CD4-positive, alpha-beta T cell treated with Interleukin-15 for 1 hour (primary cell): ENCODE measurements at places on chromosomes 3 and 15.
A peak's percentile ranks its signal among the peaks of the same experiment; 100 is the strongest.

DNA sequence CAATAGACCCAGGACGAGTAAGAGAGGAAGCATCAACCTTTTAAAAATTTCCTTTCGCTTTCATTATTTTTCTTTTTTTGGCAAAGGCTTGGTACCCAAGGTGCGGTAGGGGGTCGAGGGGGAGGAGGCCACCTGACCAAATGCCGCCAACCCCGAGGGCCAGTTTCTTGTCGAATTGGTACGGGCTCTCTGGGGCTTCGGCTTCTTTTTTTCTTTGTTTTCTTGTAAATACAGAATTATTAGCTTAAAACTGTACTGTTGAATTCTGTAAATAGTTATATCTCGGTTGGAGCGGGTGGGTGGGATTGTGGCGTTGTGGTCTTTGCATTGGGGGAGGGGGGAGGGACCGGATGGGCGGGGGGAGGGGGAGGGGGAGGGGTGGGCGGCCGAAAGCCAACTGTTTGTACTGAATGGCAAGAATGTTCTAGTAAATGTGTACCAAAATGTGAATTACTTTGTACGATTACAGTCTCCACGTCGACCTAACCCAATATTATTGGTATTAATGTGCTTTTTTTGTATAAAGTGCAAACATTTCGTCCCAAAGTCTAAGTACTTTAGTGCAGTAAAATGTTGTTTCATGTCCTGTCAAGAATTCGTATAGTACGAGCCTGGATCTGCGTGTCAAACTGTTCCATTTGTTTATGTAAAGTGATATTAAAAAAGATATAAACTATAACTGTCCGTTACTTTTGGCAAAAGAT is 4.7 kb downstream of the ZIC1 start:
- no peak for DNase-seq

- DNase-seq = no peak
These were observed 112.7 kb upstream of the C3orf80 start for GRCh38 chr3:160112481-160112880.

DNA sequence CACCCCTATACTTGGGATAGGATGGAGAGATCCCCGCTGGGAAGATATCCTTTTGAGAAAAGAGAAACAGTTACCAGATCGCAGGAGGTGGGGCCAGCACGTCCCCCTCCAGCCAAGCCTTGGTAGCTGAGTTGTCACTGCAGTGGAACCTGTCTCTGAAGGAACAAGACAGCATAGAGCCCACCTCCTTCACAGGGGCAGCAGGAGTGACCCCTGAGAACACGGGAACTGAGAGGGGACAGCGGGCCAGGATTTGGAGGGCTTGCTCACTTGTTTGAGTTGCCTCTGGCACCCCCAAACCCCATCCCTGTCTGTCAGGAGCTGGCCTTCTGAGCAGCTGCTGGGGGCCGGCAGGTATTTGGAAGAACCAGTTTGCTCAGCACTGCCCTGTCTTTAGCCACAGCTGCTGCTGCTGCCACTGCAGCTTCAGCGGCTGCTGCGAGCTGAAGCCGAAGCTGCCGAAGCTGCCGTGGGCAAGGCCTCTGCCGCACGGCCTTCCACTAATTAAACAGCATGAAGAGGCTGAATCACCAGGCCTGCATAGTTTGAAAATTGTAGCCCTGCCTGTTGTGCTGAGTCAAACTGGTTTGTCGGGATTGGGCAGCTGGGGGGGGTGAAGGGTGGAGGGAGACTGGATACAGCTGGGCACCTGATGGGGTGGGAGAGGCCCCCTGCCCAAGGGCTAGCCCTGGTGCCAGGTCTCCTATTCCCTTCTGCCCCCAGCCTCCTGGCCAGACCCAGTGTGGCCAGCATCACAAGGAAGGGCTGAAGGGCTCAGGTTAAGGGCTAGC is 4.0 kb downstream of the EPHB3 start:
- DNase-seq = no peak

GRCh38 chr3:195876297-195877064 is 31.9 kb downstream of the TNK2 start:
- DNase-seq = no peak

GRCh38 chr3:4943549-4943948 is 35.7 kb upstream of the BHLHE40 start:
- DNase-seq = no peak

DNA sequence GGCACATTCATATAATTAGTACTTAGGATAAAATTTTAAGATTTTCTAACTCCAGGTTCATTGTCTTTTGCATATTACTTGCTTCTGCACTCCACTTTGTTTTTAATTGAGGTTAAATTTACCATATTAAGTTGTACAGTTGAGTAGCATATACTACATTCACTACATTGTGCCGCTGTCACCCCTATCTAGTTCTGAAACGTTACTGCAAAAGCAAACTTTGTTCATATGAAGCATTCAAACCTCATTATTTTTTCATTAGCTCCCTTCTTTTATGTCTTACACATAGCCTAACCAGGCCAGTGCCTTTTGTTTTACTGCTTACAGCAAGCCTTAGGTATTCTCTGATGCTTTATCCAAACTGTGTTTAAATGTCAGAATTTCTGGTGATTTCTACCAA is 183.1 kb upstream of the CGNL1 start:
- DNase-seq = no peak

- DNase-seq = no peak
These were observed 75.6 kb downstream of the DTWD1 start for GRCh38 chr15:49696433-49696832.

DNA sequence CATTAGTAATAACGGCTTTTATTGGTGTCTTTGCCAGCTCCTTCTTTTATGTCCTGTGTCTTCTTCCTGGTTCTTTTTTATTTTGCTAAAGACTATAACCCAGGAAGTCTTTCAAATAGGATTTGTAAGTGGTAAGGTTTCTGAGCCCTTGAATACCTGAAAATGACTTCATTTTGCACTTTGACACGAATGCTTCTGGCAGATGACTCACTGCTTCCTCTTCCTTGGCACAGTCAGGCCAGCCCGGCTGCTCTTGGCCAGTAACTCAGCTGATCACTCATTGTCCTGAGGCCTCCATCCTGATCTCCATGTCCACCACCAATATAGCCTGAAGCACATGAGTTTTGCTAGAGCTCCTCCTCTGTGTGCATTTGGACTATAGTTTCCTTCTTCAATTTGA is 48.7 kb upstream of the NR2E3 start:
- no peak for DNase-seq

DNA sequence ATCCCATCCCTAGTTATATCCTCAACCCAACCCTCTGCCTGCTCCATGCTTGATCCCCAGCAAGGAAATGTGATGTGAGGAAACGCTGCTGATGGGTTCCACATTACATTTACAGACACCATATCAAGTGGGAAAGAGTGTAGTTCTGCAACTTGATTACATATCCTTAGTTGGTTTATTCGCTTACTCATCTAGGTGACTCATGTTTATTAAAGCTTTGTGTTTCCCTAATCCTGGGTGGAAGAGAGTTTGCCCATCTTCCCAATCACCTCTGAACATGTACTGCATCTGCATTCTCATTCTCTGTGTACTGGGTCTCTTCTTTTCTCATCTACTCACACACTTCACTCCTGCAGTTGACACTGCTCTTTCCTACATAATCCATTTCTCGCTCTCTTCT is 91.7 kb upstream of the PDZRN3 start:
- DNase-seq = no peak

DNA sequence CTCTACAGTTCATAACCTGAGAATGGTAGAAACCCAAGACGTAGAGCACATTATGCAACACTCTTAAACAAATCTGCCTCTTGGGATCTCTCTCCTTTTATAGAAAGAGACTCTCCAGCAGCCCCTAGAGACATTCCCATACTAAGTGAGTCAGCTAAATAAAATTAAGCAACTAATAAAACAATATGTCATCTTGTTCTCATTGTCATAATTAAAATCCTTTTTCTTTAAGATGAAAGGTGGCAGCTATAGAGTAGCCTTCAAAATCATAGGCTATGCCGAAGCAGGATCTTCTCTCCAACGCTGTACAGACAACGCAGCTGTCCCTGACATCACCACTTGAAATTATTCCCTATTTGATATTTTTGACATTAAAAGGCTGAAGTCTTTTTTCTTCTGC is 790.0 kb downstream of the FHIT start:
- no peak for DNase-seq

DNA sequence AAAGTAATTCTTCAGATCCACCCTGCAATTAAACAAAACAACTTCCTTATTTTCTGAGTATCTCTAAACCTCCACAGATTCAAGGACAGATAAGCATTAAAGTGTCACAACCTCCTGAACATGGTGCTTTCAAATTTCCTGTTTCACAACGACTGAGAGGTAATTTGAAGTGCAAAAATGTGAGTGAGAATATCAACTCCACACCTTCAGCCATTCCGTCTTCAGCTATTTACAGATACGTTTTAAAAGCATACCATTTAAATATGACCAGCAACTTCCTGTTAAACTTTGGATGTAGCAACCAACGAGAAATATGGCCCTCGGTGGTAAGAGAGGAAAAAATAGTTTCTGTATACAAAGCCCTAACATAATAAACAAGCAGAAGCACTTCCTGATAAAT is 32.1 kb upstream of the PCSK6 start:
- DNase-seq = no peak

DNA sequence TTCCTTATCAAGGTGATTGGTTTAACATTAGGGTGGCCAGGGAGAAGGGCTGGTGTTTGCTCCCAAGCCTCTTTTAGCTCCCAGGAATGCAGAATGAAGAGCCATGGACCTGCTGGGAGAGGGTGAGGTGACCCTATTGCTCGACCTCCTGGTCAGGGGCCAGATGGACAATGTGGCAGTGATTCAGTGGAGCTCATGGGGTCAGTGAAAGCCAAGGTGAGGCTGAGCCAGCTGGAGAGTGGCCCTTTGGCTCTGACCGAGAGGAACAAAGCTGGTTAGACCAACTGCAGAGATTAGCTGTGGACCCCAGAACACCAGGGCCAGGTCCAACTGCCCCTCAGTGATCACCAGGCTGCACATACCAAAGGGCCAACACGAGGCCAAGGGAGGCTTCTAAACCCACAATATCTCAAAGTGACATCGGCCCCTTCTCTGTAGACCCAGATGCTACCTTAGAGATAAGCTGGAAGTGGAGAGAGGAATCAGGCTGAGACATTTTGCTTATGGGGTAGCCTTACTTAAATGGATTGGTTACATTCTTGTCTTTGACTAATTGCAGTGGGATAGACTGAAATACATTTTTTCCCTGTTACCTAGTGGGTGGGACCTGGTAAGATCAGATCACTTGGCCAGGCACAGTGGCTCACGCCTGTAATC is 15.8 kb upstream of the BTBD1 start:
- no peak for DNase-seq

- DNase-seq = peak; percentile 34
These were observed at the start of gene CD200 for GRCh38 chr3:112333002-112333380. Gene CD200 (plus strand): TSS chr3:112333156. CDS start chr3:112333213, 57 bp downstream.

GRCh38 chr3:69246612-69247011 is 124.2 kb upstream of the LMOD3 start:
- no peak for DNase-seq

DNA sequence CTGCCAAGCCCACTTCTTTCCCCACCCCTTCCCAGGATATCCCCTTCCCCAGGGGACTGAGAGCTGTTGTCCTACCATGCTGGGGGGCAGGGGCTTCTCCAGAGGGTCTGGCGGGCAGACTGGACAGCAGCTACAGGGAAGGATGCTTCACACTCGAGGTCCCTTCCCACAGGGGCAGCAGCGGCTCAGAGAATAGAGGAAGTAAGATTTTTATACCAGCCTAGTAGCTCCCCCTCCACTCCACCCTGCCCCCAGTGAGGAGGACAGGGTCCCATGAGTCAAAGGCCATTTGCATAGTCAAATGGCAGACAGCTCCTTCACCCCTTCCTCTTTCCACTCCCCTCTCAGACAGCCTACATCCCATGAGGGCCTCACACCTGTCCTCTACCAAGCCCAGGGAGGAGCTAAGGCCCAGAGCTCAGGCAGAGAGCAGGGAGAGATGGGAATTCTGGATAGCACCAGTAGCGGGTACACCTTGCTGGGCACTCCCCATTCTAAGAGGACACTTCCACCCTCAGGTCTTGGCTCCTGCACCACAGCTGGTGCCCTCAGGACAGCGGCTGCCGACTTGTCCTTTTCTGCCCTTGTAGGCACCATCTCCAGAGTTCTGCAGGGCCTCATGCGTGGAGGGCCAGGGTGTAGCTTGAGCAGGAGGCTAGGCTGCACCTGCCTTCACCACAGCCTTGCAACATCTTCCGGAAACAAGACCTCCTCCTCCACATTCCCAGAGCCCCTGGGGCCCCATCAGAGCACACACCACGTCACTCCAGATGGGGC is at the start of gene TLR9:
TLR9 (minus strand) TSS at position 194 of the 777 bp plus-strand sequence; CDS start at position 78, 116 bp downstream.
- peak; percentile 81 for DNase-seq

GRCh38 chr15:101642361-101642760 is 9.8 kb downstream of the TM2D3 start:
- no peak for DNase-seq

DNA sequence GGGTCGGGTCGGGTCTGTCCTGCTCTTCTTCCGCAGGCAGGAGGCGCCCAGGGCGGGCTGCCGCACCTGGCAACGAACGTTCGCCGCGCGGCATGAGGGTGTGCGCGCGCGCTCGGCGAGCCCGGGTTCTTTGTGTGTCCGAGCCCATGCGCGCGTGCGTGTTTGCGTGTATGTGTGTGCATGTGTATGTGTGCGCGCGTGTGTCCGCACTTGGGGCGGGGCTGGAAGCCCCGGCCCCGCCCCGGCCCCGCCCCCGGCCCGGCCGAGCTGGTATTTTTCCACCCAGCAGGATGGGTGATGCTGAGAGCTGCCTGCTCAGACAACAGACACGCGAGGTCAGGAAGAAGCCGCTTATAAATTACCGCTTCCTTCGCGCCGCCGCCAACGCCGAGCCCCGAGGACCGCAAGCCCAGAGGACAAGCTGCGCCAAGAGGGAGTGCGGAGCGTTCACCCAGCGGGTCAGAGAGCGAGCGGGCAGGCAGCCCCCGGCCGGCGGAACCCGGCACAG is at the start of gene SLC6A6:
SLC6A6 (plus strand) TSS at position 303 of the 508 bp plus-strand sequence. CDS start 41,029 bp downstream, outside the sequence.
- peak; percentile 96 for DNase-seq

DNA sequence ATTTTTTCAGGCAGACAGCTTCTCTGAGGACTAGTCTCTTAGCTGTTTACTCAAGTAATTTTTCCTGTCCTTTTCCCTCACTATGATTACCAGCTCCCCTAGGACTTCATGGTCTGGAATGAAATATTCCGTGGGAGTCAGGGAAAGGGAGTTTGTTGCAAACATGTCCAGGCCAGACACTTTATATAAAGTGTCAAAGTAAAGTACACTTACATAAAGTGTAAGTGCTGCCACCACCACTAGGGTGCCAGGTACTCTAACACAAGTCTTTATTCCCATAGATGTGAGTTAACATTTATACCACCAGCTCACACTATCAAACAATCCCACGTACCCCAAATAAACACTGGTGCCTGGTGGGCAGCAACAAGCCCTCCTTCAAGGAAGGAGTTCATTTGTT is 179.8 kb downstream of the SNRPN start:
- DNase-seq = no peak

DNA sequence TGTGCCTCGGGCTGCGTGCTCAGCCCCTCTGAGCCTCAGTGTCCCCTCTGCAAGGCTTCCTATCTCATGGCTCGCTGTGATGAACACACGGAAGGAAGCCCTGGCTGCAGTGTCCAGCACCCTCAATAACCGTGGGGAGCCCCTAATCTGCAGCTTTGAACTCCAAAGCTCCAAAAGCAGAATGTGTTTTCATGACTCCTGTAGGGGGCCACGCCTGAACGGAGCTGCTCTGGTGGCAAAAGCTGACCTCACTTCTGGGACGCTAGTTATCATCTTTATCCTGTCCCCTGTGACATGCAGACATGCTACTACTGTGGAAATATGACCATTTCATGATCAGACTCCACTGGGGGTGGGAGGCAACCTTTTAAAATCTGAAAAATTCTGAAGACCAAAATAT is 98.8 kb downstream of the SEC22A start:
- DNase-seq = no peak
